ENCODE measurements at places on chromosomes 6 and 20. TPM values are rescaled to one million over a fixed set of nuclear protein-coding genes. Genes with fewer than 3 reads are reported as not detected.

GRCh38 chr6:136625293-136625692 lies 75.1 kb upstream of the MAP7 start:
- no peak for DNase-seq

- DNase-seq: no peak
Observed at GRCh38 chr6:167056370-167056769, 57.2 kb downstream of the CEP43 start.

DNA sequence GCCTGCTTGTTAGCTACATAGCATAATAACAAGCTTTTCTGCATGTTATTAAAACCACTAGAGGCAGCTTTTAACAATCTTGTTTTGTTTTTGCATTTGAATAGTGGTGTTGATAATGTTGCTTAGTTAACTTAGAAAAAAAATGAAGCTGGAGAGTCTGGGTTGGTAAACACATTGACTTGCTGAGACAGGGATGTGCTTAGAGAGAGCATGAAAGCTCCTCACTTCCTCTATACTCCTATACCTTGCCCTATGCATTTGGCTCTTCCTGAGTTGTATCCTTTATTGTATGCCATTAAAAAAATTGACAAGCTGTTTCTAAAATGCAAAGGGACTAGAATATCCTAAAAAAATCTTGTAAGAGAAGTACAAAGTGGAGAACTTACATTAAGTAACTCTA lies 13.6 kb downstream of the FAM83B start:
- no peak for DNase-seq

The CNPY3 gene
- total RNA-seq: 65.4 TPM

- DNase-seq: no peak
Observed at GRCh38 chr6:149336609-149336928, 19.1 kb downstream of the TAB2 start.

The GHRH gene
- total RNA-seq: not detected

The CST2 gene
- total RNA-seq: not detected

All from neural progenitor cell (in vitro differentiated cells).